ENCODE measurements at places on chromosomes 3 and 15.

GRCh38 chr3:180881065-180881801 lies 31.2 kb upstream of the FXR1 start:
- DNase-seq = no peak

GRCh38 chr3:185320949-185321348 lies 42.0 kb upstream of the MAP3K13 start:
- no peak for DNase-seq

DNA sequence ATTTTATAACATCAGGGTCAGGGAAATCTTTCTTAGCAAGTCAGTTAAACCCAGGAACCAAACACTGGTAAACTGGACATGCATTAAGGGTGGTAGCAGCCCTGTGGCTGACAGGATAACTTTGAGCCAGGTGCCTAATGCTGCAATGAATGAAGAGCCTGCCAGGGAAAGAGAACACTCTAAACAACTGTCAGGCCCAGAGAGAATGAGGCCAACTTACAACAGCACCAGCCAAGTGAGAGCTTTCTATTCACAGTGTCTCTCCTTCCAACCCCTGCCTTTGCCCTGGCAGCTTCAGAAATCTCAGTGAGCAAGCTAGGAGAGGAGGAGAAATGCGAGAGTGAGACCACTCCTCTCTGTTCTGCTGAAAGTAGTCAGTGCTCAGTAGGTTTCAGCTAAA lies 50.4 kb upstream of the ATP2C1 start:
- DNase-seq = no peak

DNA sequence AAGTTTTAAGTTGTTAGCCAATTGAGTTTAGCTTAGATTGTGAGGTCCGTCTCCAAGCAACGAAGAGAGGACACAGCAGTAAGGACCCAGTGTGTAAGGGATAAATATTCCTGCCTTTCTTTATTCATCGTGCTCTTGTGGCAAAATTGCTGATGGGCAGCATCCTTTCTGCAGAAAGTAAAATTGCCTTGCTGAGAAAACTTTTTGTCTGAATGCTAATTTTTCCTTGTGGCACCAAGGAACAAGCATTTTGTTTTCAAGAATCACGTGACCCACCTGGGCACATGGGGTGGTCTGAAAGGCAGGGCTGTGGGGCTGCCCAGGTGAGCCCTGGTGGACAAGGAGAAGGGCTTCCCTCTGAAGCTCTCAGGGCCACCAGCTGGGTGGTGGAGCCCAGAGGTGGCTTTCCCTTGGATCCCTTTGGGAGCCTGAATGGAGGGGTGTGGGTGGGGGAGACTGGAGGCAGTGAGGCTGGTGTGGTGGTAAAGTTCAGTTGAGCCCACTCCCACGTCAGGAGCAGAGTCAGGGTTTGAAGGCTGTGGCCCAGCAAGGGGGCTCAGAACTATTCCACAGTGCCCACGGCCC lies 24.0 kb upstream of the TMCC1 start:
- DNase-seq = no peak

DNA sequence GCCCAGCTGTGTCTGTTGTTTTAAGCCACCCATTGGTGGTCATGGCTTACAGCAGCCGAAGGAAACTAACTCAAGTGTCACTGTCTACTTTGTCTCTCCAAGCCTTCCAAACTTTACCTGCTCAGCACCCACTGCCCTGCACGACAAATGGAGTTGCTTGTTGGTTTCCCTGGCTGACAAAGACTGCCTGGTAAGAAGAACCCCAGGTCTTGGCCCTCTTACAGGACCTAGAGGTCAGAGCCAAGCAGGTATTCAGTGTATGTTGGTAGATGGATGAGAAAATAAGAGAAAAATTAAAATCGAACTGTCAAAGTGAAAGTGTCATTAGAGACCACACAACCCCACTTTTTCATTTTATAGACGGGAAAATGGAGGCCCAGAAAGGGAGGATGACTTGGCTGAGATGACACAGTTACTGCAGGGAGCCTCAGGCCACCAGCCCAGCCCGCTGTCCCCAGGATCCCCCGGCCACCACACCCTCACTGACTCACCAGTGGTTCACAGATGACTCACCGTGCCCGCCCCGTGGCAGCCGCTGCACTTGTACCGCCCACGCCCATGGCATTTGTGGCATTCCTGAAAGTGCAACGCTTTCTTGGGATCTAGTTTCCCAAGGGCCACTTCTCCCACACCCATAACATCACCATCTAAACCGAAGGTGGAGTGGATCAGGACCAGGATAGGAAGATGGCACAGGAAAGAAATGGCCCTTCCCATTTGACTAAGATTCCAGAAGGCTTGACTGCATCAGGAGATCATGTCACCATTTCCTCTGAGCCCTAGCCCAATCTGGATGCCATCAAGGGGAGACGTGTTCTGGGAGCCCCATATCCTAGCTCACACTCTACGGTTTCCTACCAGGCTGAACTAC lies 15.2 kb downstream of the SSUH2 start:
- DNase-seq = peak; percentile 33
